ENCODE measurements at places on chromosomes 5 and 9. TPM values are rescaled to one million over a fixed set of nuclear protein-coding genes. Genes with fewer than 3 reads are reported as not detected.

DNA sequence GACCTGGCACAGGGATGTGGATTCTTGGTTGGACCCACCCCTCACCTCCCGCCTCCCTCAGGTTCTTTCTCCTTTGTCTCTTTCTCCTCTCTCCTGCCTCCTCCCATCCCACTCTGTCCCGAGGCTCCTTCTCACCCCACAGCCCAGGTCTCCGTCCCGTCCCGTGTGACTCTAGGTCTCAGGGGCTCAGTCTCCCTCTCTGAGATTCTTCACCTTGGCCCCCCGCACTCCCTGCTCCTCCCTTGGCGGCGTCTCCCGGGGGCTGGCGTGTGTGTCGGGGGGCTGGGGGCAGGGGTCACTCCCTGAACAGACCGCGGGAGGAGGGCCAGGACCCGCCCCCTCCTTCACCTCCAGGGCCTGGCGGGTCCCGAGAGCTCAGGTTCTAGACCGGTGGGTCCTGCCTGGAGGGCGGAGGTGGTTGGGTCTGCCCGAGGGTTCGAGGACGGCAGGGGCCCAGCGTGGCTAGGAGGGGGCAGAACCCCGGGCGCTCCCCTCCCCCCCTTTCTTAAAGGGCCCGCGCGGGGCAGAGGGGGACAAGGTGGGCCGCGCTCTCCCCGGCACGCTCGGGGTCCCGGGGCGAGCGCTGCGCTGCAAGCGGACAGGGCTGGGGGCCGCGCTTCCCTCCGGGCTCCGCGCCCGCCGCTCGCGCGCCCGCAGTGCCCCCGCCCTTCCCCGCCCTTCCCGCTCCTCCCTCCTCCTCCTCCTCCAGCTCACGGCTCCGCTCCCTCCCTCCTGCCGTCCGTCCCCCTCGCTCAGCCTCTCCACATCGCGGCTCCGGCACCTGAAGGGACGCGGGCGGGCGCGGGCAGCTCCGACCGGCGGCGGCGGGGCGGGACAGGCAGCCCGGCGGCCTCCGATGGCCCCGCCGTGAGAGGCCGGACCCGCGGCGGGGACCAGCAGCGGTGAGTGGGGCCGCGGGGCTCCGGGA is at the start of gene PSD2:
Gene PSD2, plus strand, starts transcription at position 735 of the 928 bp plus-strand sequence. CDS start 13,633 bp downstream, outside the sequence.
- H3K36me3 ChIP-seq: no peaks in the 10 kb centered on the region
- H3K27me3 ChIP-seq: peaks cover 46% of the 10 kb centered on the region
- DNase-seq: no peak

DNA sequence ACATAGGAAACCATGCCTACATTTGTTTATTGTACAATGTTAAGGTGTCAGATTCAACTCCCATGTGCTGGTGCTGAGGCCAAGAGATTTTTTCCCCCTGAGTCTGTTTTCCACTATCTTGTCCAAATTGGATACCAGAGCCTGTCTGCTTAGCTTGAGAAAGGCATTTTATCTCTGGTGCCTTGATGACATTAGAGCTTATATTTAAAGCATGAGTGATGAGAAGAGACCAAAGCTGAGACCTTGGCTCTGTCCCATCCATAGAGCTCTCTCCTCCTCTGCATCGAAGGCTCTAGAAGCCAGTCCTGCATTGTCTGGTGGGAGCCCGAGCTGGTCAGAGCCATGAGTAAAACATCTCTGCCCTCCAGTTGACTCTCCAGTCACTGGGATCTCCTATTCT is 10.4 kb upstream of the PPP2CA start:
- H3K27me3 ChIP-seq: no peaks in the 10 kb centered on the region
- H3K4me3 ChIP-seq: no peak overlapping the region
- H3K27ac ChIP-seq: no peak overlapping the region
- H3K36me3 ChIP-seq: no peaks in the 10 kb centered on the region
- no peak for DNase-seq

Gene IFNA14
- total RNA-seq: not detected

Gene ITGA1
- total RNA-seq: 1.8 TPM

Gene PLAC8L1
- 2.6 TPM for total RNA-seq

Gene PCDHGC3
- 1.2 TPM for total RNA-seq

Gene SLC22A5
- total RNA-seq: 9.9 TPM

DNA sequence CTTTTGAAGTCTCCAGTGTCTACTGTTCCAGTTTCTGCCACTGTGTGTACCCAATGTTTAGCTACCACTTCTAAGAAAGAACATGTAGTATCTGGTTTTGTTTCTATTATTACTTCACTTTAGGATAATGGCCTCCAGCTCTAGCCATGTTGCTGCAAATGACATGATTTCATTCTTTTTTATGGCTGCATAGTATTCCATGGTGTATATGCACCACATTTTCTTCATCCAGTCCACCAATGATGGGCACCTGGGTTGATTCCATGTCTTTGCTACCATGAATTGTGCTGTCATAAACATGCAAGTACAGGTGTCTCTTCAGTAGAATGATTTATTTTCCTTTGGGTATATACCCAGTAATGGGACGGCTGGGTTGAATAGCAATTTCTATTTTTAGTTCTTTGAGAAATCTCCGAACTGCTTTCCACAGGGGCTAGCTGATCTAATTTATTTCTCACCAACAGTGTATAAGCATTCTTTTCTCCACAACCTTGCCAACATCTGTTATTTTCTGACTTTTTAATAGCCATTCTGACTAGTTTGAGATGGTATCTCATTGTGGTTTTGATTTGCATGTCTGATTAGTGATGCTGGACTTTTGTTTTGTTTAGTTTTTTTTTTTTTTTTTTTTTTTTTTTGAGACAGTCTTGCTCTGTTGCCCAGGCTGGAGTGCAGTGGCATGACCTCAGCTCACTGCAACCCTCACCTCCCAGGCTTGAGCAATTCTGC is 68.9 kb downstream of the WDR41 start:
- 0 out of 2 replicates have a peak, but pooled peaks cover 5% of the 10 kb centered on the region for H3K36me3 ChIP-seq
- no peak overlapping the region for H3K4me3 ChIP-seq
- no peaks in the 10 kb centered on the region for H3K27me3 ChIP-seq
- H3K27ac ChIP-seq: no peak overlapping the region

DNA sequence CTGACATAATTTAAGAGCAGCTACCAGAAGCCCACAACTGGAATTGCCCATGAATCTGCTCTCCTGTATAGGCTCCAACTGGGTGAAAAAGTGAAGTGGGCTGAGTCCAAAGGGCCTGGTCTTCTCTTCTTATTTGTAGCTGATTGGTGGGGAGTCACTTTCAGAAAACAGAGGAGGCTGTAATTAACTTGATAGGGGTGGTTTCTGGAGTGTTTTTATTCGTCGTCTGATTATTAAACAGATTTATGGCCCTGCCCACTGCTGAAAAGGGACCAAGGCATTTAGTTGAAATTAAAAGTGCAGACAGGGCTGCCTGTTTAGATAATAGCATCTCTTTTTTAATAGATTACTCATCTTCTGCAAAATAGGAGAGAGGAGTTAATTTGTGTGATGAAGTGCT is 81.0 kb upstream of the SAP30L start:
- no peak overlapping the region for H3K27ac ChIP-seq
- no peak overlapping the region for H3K4me3 ChIP-seq
- DNase-seq: no peak
- peaks cover 52% of the 10 kb centered on the region for H3K4me1 ChIP-seq
- no peaks in the 10 kb centered on the region for H3K36me3 ChIP-seq

Gene RNF183
- total RNA-seq: 0.12 TPM

DNA sequence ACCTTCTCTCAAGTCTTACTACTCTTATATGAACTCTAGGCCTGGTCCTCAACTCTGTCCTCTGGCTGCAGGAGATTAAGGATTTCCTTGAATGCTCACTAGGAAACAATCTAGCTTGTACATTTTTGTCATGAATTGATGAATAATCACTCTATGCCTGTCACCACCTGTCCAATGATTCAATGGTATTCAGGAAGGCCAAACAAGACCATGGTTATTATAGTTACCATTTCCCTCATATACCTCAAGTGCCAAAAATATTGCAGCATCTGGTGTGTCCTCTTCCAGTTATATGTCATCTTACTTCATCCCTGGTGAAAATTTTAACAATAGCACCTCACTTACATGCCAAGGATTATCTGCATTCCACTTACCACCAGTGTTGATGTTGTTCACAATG is 179.0 kb upstream of the MOCS2 start:
- DNase-seq: no peak
- no peaks in the 10 kb centered on the region for H3K4me1 ChIP-seq
- no peak overlapping the region for H3K4me3 ChIP-seq
- no peaks in the 10 kb centered on the region for H3K36me3 ChIP-seq
- H3K27me3 ChIP-seq: no peaks in the 10 kb centered on the region

Gene HK3
- total RNA-seq: 0.30 TPM

GRCh38 chr5:95486191-95486590 is 68.6 kb downstream of the SKIC3 start:
- DNase-seq: no peak
- no peak overlapping the region for H3K4me3 ChIP-seq

- H3K36me3 ChIP-seq: no peaks in the 10 kb centered on the region
- H3K4me3 ChIP-seq: no peak overlapping the region
- H3K27me3 ChIP-seq: no peaks in the 10 kb centered on the region
- DNase-seq: no peak
- no peaks in the 10 kb centered on the region for H3K4me1 ChIP-seq
Measured at GRCh38 chr5:107531308-107531707, 139.4 kb downstream of the EFNA5 start.

Gene ADAMTS6
- 0.93 TPM for total RNA-seq

GRCh38 chr5:87095787-87096186 is 171.9 kb upstream of the RASA1 start:
- no peaks in the 10 kb centered on the region for H3K27me3 ChIP-seq
- no peaks in the 10 kb centered on the region for H3K36me3 ChIP-seq
- no peak for DNase-seq
- H3K27ac ChIP-seq: no peak overlapping the region
- no peak overlapping the region for H3K4me3 ChIP-seq

DNA sequence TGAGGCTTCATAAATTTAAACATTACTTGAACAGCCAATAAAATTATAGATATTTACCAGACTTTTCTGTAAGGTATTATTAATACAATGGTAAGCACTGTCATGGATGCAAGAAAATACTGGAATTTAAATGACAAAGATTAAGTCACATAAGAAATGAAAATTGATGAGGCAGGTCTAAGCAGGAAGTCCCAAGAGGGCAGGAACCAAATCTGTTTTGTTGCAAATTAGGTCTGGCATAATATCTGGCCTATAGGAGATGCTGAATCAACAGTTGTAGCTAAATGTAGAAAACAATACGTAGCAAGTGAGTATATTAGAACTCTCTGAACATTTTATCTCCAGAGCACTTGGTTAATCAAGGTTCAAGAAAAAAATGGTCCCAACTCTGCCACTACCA is 142.5 kb downstream of the EBF1 start:
- peaks cover 34% of the 10 kb centered on the region for H3K27me3 ChIP-seq
- H3K4me3 ChIP-seq: no peak overlapping the region

DNA sequence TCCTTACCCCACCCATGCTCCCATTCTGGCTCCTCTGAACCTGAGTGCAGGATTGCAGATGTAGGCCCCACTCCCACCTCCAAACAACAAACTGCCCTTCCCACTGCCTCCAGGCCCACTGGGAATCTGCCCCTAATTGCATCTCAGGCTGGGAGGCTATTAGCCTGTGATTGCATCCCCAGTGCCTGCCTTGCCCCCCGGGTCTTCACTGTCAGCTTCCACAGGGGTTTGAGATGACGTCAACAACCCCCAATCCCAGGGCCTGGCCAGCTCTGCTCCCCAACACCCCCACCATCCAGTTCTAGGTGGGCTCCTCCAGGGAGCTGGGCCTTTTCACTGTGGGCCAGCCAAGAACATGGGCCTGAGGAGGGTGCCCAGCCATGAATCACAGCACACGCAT is 91.5 kb downstream of the PCDH1 start:
- H3K4me1 ChIP-seq: peaks cover 5% of the 10 kb centered on the region
- no peak for DNase-seq
- peaks cover 6% of the 10 kb centered on the region for H3K27me3 ChIP-seq
- no peak overlapping the region for H3K27ac ChIP-seq

DNA sequence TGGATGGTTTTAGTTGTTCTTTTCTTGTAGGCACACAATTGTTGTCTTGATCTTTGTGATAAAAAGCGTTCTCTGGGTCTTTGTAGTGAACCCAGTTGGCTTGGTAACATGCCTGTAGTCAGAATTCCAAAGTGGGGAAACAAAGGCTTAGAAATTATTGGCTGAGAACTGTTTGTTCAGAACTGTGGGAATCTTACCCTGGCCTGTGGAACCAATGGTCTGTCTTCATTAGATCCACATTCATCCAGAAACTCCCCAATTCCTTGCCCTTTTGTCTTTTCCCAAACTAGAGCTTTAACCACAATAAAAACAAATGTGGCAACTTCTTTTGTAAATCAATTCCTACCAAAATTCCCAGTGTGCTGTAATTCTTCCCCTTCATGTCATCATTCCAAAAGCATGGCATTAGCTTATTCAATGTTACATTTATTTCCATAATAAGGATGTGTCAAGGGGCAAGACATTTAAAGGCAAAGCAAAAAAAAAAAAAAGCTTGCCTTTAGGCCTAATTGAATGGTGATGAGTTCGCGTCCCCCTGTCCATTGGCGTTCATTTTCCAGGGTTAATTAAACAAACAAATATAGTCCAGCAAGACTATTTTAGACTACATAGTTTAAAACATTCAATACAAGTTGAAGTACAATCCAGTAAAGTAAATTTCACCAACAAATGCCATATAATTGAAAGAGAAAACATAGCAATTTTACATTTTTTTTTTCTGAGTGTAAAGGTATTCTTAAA is 249.8 kb upstream of the ZNF608 start:
- H3K4me1 ChIP-seq: no peaks in the 10 kb centered on the region
- H3K27ac ChIP-seq: no peak overlapping the region
- H3K4me3 ChIP-seq: no peak overlapping the region
- no peak for DNase-seq

GRCh38 chr5:142726188-142726731 is 40.4 kb upstream of the FGF1 start:
- no peak overlapping the region for H3K4me3 ChIP-seq
- DNase-seq: no peak
- H3K27me3 ChIP-seq: no peaks in the 10 kb centered on the region
- no peaks in the 10 kb centered on the region for H3K36me3 ChIP-seq
- H3K27ac ChIP-seq: no peak overlapping the region
- H3K4me1 ChIP-seq: peaks cover 10% of the 10 kb centered on the region

Gene HSDL2
- total RNA-seq: 33.9 TPM

- H3K27ac ChIP-seq: no peak overlapping the region
- H3K4me1 ChIP-seq: no peaks in the 10 kb centered on the region
Measured at GRCh38 chr9:133981958-133982681, 10.0 kb downstream of the VAV2 start.

DNA sequence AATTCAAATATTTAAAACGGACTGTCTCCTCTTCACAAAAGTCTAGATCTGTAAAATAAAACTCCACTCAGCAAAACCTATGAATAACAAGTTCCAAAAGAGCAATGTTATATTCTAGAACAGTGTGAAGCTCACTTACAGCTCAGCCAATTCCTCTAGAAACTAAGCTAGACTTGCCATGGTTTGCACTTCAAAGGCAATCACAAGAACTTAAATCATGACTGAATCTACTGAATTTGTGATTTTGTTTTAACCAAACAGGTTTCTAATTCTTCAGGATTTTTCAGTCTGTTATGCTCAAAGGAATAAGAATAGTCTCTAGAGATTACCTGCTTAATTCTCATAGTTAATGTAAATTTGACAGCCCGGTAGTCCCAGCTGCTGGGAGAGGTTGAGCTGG is 1.4 kb upstream of the PKD2L2 start:
- no peaks in the 10 kb centered on the region for H3K4me1 ChIP-seq
- no peaks in the 10 kb centered on the region for H3K36me3 ChIP-seq
- no peaks in the 10 kb centered on the region for H3K27me3 ChIP-seq
